ENCODE measurements at places on chromosomes 2 and 18.
A peak's percentile ranks its signal among the peaks of the same experiment; 100 is the strongest.

GRCh38 chr18:41391616-41392595, 563.1 kb upstream of the PIK3C3 start:
- no peak for DNase-seq

DNA sequence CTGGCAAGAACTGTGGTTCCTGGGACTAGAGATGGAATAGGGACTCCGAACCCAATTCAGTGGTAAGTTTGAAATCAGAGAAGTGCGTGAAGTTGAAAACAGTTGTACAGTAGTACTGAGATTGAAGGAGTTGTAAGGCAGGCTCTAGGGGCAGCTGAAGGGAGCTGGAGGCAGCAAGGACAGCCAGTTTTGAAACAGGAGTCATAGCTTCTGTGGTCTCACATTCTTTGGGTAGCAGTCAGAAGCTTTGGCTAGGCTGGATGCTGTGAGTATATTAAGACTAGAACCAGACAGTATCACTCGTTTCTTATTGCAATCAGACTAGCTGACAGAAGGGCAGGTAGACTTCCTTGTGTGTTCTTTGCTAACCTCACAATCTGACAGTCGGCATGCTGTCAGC, 64.5 kb upstream of the ADAM23 start:
- DNase-seq = no peak

GRCh38 chr2:37156857-37157714, at the start of gene EIF2AK2:
EIF2AK2 (minus strand) TSS chr2:37156980; CDS start chr2:37147806, 9,174 bp downstream.
- peak; percentile 21 for DNase-seq

GRCh38 chr2:47696478-47696831, 86.5 kb upstream of the MSH6 start:
- no peak for DNase-seq

- no peak for DNase-seq
These were observed 83.9 kb downstream of the ITSN2 start for GRCh38 chr2:24276349-24276899.

DNA sequence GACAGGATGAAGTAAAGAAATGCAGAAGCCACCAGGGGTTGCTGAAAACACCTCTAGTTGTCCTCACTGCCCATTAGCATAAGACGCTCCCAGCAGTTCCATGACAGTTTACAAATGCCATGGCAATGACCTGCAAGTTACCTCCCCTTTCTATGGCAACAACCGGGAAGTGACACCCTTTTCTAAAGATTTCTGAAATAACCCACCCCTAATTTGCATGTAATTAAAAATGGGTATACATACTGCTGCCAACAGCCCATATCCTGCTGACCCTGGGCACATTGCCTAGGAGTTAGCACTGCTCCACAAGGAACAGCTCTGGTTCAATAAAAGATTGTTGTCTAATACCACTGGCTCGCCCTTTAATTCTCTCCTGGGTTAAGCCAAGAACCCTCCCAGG, 178.3 kb upstream of the LRATD1 start:
- peak; percentile 70 for DNase-seq

DNA sequence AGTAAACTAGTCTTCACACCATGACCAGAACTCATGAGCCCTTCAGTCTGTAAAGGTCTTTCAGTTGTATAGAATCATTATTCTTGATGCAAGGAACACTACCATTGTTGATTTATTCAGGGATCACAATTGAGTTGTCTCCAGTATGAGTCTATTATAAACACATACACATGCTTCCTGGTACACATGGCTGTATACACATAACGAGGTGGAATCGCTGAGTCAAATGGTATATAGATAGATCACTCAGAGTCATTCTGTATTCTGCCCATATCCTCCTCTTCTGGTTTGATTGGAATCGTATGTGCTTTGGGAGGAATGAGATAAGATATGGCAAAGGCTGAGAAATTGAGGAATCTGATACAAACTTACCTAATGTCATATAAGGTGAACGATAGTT, 216.0 kb downstream of the UBE2E3 start:
- DNase-seq = no peak

DNA sequence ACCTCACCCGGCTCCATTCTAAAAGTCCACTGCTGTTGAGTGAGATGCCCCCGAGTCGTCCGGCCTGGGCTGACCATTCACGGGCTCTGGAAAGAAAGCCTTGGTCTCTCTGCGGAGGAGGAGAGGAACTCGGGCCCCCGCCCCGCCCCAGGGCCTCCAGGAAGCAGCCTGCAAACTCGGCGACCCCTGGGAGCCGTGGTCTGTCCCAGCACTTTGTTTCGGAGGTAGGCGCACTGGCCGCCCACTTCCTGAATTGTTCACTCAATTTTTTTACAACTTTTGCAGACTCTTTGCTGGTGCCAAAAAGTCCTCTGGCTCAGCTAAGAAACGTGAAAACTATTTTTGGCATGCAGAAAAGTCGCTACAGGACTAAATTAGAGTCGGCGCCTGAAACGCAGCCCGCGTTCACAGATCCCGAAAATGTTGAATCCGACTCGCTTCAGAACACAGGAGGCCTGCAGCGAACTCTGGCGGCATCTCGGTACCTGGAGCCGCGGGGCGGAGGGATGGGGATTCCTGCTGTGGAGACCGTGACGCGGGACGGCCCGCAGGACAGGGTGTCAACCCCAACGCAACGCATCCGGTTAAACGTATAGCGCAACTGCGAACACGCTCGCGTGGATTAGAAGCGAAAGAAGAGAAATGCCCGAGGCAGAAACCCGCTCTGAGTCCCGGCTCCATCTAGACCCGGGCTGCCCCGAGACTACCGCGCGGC, 1.5 kb downstream of the PXDN start:
- DNase-seq = no peak

DNA sequence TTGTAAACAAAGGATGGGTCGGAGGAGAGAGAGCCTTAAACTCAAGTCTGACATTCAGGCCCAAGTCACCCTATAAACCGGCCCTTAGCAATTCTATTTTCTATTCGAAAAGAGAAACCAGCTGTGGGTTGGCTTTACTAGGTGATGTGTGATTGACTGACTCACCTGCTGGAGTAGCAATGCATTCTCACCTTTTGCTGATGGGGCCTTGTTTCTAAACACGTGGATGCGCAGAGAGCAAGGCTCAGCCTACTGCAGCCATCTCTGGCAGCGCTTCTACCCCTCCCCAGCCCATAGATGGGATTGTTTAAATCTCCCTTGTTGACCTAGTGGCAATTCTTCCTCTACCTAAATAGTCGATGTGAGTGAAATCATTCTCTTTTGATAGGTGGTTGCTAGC, 138.5 kb downstream of the MEIS1 start:
- peak; percentile 79 for DNase-seq

DNA sequence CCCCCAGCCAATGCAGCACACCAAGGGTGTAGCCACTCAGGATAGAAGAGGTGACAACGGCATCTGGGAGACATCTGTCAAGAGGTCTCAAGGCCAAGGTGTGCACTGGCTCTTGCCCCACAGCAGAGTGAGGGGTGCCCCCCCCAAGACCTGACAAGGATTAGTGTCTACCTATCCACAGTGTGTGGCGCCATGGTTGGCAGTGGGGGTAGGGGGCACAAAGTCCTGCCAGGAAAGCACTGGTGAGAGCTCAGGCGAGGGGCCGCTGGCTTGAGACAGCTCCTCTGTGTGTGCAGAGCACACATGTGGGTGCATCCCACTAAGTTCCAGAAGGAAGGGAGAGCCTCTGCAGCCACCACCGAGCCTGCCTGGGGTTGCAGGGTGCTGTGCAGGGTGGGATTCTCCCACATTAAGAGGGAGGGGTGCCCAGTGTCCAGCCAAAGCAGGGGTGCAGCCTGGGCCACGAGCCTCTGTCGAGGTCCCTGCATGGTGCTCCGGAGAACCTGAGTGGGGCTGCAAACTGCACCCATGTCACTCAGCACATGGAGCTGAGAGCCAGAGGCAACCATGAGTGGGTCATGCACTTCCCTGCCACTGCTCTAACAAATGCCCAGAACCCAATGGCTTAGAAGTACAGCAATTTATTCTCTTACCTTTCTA, 311.2 kb upstream of the HDAC4 start:
- DNase-seq = no peak

GRCh38 chr18:9665314-9665713, 42.8 kb upstream of the RAB31 start:
- DNase-seq = no peak

- DNase-seq = no peak
These were observed 107.1 kb downstream of the PLB1 start for GRCh38 chr2:28602751-28603639.

DNA sequence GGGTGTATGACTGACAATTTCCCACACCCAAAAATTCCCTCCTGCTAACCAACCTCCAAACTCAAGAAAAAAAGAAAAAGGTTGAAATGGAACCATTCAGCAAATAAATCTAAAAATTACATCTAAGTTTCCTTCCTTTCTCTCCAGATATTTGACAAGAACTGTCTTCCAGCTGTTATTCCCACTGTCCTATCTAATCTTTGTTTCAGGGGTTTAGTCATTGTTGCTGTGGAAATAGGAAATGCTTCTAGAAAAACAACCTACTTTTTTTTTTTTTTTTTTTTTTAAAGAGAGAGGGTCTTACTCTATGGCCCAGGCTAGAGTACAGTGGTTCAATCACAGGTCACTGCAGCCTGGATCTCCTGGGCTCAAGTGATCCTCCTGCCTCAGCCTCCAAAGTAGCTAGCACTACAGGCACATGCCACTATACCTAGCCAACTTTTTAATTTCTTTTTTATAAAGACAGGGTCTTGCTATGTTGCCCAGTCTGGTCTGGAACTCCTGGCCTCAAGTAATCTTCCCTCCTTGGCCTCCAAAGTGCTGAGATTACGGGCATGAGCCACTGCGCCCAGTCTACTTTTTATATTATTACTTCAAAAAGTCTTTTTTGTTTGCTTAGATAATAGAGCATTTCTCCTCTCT, 88.1 kb downstream of the ITSN2 start:
- DNase-seq = no peak

- DNase-seq = no peak
These were observed 1.8 kb downstream of the NOSTRIN start for GRCh38 chr2:168804214-168804613.

DNA sequence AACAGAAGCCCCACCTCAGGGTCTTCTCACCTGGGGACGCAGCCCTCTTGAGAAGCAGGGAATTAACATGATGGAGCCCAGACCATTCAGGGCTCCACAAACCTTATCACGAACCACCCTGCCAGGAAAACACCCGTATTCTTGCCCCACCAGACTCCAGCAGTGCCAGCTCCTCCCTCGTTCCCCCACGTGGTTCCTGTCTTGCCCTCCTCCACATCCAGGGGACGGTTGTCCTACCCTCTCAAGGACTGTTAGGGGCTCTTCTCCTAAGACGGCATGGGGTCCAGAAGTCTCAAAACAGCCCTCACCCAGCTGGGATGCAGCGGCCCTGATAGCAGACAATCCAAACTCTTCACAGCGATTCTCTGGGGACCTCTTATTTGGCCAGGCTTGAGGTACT, 372.2 kb upstream of the HS6ST1 start:
- DNase-seq = no peak

DNA sequence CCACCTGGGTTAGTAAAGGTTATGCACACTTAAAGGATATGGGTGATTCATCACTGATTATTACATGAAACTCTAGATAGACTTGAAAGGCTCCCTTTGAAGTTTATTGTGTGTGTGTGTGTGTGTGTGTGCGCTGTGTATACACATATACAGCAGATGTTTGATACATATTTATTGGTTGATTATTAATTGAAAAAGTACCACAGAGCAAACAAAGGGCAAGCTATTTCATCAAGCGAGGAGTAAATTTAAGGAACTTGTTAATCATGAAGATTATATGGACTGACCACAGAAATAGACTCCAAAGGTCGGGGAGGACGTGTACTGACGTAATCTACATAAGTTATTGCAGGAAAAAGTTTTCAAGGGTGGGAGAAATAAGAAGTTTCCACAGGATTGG, 617.4 kb upstream of the POU3F3 start:
- DNase-seq = no peak

DNA sequence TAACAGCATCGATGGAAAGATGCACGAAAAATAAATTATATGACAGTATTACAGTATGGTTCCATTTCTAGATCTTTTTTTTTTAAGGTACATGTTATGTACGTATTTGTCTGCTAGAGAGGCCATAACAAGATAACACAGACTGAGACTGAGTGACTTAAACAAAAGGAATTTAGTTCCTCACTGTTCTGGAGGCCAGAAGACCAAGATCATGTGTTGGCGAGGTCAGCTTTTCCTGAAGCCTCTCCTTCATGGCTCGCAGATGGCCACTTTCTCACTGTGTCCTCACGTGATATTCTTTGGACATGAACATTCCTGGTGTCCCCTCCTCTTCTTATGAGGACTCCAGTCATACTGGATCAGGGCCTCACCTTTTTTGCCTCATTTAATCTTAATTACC, 177.4 kb downstream of the CAPN13 start:
- no peak for DNase-seq

GRCh38 chr18:74228312-74228711, 63.5 kb downstream of the CYB5A start:
- DNase-seq = no peak

DNA sequence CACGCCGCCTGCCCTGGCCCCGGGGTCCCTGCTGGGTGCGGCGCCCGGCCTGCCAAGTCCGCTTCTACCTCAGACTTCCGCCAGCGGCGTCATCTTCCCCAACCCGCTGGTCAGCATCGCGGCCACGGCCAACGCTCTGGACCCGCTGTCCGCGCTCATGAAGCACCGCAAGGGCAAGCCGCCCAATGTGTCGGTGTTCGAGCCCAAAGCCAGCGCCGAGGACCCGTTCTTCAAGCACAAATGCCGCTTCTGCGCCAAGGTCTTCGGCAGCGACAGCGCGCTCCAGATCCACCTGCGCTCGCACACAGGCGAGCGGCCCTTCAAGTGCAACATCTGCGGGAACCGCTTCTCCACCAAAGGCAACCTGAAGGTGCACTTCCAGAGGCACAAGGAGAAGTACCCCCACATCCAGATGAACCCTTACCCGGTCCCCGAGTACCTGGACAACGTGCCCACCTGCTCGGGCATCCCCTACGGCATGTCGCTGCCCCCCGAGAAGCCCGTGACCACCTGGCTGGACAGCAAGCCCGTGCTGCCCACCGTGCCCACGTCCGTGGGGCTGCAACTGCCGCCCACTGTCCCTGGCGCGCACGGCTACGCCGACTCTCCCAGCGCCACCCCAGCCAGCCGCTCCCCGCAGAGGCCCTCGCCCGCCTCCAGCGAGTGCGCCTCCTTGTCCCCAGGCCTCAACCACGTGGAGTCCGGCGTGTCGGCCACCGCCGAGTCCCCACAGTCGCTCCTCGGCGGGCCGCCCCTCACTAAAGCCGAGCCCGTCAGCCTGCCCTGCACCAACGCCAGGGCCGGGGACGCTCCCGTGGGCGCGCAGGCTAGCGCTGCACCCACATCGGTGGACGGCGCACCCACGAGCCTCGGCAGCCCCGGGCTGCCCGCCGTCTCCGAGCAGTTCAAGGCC, 13.7 kb downstream of the SALL3 start:
- no peak for DNase-seq

DNA sequence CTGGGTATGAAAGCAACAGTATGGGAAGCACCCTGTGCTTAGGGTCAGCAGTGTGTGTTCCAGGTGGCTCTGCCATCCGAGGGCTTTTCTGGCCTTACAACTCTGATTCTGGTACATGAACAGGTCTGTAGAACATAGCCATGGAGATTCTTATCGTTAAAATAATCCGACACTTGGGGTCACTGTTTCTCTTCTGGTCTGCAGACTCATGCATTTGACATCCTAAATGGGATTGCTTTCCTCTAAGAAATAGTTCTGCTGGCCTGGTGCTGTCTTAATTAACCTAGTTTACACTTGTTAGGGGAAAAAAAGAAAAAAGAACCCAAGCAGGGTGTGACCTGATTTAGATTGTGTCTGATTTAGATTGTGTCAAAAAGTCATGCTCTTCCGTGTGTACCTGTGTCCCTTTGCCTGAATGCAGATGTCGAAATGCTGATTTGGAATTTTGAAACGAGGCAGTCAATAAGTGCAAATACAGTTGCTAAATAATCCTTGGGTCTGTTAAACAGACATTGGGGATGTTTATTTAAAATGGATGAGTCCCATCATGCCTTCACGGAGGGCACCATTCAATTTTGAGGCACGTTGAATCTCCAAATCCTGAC, 59.6 kb downstream of the TRPM8 start:
- DNase-seq = peak; percentile 70
